DMS79 (cell line): ENCODE measurements at places on chromosomes 7 and 10.

DNA sequence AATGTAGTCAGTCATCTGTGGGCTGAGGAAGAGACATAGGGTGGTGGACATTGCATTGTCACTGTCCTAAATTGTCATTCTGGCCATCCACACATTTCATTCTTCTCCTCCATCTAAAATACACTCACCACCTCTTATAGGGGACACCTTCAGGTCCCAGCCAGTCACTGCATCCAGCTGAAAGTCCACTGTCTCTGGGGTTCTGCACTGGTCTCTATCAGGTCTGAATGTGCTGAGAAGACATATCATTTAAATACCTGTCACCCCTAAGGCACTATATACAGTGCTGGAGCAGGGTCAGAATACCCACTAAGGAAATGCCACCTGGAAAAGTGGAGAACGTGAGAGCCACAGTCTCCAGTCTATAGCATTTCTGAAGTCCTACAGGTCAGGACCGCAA lies 29.6 kb downstream of the SH2D4B start:
- DNase-seq: no peak

DNA sequence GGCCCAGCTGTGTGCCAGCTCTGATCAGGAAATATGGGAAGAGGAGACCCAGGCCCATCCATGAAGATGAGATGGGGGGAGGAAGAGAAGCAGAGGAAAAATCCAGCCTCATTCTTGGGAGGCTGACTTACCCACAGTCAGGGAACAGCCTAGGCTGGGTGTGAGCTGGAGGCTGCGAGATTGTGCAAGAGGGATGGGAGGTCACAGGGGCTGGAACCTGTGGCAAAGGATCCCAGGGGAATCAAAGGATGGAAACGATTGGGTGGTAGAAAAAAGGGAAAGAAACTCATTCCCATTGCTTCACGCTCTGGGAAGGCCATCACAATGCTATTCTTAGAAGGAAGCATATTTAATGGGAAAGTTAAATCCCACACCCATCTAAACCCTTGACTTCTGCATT lies 26.7 kb upstream of the CRHR2 start:
- DNase-seq: no peak

- DNase-seq: no peak
Observed at GRCh38 chr10:63268149-63268797, 135.1 kb downstream of the NRBF2 start.

- DNase-seq: no peak
Observed at GRCh38 chr10:21724020-21724589, 190.1 kb downstream of the MLLT10 start.

- no peak for DNase-seq
Observed at GRCh38 chr7:138834583-138834982, 36.6 kb upstream of the ATP6V0A4 start.

- DNase-seq: no peak
Observed at GRCh38 chr10:122148876-122149560, 122.1 kb upstream of the BTBD16 start.

DNA sequence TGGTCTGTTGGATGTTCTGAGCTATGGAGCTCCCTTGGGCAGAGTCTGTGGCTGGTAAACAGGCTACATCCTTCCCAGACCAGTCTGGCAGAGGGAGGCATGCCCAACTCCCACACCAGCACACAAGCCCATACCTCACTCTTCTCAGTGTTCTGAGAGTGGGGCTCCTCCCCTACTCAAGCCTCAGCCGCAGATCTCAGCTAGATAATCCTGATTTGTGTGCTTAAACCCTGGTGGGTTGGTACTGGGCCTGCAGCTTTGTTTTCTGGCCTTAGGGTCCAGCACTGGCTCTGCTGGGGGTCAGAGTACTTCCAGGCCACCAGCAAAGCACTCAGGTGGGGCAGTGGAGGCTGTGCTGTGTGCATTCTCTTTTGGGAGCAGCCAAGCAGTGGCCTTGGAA lies 70.4 kb downstream of the MGAM2 start:
- no peak for DNase-seq

DNA sequence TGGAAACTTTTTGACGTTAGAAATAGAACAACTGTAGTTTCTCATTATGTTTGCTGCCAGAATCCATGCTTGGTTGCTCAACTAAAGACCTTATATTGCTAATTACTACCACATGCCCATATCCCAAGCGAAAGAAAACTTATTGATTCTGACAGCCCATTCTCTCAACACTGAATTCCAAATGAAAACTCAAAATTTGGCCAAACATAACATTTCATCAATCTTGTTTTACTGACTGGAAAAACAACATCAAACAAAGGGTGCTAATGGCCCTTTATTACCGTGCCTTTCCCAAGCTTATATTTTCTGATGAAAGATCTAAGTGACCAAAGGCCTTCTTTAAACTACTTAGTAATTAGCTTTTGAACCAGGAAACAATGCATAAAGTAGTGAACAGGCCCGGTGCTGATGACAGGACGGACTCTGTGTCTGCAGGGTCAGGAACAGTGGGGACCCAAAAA lies 531.8 kb downstream of the KCNMA1 start:
- no peak for DNase-seq

DNA sequence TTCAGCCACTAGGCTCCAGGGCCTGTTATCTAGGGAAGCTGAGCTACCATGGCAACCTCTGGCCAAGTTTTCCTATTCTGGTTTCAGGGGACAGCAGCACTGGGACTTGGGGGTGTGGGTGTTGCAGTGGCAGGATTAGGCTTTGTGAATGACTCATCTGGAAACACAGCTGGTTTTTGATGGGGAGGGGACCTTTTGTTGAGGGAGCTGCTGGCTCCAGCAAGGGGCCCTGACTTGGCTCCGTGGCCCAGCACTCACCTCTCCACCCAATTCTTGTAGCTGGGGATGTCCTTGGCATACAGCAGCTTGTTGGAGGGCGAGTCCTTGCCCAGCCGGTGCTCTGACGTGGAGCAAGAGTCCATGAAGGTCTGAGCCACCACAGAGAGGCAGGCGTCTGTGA lies 435.9 kb downstream of the PLXNA4 start:
- DNase-seq: no peak

GRCh38 chr10:31644931-31645633 lies 283.5 kb downstream of the ARHGAP12 start:
- DNase-seq: no peak

DNA sequence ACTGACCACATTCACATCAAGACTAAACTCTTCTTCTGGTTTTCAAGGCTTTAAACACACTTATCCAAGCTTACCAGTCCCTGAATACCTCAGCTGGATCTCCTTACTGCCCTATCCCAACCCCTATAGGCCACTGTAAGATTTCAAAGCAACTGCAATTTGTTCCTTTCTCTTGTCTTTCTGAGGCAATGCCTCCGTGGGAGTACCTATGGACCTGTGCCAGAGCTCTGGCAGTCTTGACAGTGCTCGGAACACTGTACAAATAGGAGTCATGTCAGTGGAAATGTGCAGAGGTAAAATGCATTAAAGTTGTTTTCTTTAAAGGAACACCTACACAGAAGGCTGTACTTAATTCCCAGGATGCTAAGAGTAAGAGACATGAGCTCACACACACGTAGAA lies 124.7 kb downstream of the CNOT4 start:
- DNase-seq: no peak

GRCh38 chr7:1054861-1055450 lies 10.6 kb downstream of the GPR146 start:
- peak; percentile 81 for DNase-seq

- DNase-seq: peak; percentile 2
Observed at GRCh38 chr7:131249003-131249402, 78.7 kb upstream of the MKLN1 start.

DNA sequence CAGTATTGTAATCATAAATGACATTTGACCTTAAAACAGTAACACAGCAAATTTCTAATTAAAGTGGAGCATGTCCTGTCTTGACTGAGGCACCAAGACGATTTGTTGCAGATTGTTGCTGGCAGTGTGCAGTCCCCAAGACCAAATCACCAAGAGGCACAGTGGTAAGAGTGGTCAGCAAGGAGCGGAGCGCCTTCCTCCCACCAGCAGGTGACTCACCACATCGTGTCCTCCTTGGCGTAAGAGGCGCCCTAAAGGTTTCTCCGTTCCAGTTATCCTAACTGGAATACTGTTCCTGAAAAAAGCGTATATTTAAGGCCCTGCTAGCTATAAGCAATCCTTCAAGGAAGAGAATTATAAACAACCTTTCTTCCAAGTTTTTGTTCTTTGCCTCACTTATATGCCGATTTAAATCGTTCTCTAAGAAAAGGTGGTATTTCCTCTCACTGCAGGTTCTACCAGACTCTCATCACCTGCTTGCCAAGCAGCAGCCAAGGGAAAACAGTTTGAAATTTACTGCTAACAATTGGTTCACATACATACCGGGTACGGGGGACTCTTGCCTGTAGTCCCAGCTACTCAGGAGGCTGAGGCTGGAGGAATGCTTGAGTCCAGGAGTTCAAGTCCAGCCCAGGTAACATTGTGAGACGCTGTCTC lies 10.7 kb upstream of the REPIN1 start:
- DNase-seq: no peak

DNA sequence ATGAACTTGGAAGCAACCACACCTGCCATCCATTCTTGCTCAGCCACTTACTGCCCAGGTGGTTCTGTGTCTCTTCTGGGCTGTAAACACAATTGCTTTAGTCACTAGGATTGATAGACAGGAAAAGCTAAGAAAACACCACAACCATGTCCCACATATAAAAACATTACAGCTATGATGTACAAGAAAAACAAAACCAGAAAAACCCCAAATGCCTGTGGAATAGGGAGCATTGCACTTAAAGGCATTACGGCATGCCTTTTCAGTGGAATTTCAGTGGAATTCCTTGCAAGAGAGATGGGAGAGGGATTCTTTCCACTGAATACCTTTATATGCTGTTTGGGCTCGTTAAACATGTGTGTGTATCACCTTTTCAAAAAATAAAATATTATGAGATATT lies 44.2 kb upstream of the GPR26 start:
- DNase-seq: no peak

DNA sequence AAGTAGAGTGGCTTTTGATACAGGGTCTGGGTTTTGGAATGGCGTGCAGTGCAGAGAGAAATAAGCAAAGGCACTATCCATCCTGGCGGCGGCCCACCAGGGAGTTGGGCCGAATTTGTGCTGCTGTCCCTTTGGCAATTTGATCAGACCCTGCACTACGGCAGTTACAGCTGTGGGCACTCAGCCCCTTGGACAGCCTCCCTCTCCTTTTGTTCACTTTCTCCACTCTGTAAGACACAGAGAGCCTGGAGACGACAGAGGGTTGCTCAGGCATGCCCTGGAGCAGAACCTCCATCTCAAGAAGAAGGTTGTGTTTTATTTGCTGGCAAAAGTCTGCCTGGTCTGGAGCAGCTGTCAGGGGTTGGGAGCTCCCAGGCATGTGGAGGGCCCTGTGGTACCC lies 55.8 kb downstream of the LHPP start:
- no peak for DNase-seq

GRCh38 chr7:130982160-130982638 lies 248.2 kb upstream of the KLF14 start:
- no peak for DNase-seq

DNA sequence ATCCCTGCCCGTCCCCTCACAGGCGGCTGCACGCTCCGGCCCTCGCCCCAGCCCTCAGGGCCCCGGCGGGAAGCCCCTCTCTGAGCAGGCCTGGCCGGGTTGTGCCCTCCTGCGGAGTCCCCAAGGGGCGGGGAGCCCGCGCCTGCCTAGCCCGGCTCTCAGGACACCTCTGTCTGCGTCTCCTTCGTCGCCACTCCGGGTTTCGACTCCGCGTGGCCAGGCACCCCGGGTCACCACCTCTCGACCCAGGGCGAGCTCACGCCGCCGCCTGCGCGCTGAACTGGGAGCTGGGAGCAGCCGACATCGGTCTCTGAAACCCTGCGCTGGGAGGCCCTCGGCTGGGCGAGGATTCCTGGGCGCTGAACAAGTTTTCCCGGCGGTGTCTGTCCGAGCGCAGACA lies 6.2 kb upstream of the OGDHL start:
- no peak for DNase-seq

DNA sequence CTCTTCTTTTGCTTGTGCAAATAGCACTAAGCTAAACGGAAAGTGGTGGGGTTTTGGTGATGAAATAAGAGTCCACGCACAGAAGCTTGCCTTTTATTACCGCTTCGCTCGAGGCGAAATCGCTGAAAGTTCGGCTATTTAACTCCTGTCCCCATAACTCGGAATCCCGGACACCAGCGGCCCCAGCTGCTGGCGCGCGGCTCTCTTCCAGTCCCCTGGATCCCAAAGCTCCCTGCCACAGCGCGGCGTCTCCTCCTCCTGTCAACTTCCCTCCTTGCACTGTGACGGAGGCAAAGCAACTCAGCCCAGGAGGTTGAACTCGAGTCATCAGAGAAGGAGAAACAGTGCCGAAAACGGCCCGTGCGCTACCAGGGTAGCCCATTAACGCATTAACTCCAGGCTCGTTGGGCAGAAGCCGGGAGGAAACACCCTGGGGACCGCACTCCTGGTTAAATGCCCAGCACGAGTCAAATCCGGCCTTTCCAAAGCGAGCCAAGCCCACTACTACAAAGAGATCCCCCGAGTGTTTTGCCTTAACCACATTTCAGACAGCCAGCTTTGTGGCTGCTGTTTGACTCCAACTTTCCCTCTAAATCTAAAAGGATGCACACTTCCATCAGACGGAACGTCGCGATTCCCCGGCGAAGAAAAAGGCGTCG lies 1.3 kb downstream of the SEMA3D start:
- peak; percentile 21 for DNase-seq

DNA sequence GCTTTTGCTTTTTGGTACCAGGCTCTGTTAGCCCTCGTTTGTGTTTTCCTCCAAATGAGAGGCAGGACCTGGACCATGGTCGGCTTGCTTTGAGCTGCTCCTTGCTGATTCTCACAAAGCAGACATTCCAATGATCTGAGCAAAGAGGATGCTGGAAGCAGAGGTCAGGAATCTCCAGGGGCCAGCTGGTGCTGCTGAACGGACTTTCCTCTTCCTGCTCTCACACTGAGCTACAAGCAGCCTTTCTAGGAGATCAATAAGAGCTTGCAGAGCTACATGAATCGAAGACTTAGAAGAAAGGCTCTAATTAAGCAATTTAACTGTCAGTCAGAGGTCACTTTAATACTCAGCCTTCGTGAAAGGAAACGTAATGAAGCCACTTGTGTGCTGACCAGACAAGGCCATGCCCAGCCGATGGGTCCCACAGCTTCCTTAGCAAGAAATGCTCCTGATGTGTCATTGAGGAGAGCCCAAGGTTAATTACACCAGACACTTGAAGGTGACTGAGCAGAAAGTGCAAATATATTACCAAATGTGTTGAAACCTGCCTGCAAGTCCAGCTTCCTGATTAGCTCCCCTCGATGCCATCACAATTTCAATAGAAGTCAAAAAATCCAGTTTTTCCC lies 151.3 kb upstream of the RSU1 start:
- no peak for DNase-seq
